ENCODE measurements at places on chromosomes 13 and 19.

- DNase-seq, result no peak
These were observed 19.9 kb upstream of the LGALS13 start for GRCh38 chr19:39582442-39582841.

DNA sequence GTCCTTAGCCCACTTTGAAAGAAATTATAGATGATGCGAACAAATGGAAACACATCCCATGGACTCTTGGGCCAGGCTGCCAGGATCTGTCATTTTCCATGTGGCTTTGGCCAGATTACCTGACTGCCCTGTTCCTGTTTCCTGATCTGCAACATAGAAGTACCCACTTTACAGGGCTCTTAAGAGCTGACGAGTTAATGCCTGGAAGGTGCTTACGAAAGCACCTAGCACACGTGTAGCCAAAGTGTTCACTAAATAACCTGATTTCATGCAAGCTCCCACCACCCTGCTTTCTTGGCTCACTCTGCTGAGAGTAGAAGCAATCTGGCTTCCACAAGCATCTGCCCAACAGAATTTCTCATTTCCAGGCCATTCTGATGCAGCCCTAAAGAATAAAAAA, 575.2 kb downstream of the MYO16 start:
- DNase-seq, result no peak

GRCh38 chr19:47813304-47813994, 8.3 kb upstream of the CRX start:
- peak; percentile 70 for DNase-seq

GRCh38 chr19:2083174-2083854, 12.8 kb downstream of the MOB3A start:
- no peak for DNase-seq

DNA sequence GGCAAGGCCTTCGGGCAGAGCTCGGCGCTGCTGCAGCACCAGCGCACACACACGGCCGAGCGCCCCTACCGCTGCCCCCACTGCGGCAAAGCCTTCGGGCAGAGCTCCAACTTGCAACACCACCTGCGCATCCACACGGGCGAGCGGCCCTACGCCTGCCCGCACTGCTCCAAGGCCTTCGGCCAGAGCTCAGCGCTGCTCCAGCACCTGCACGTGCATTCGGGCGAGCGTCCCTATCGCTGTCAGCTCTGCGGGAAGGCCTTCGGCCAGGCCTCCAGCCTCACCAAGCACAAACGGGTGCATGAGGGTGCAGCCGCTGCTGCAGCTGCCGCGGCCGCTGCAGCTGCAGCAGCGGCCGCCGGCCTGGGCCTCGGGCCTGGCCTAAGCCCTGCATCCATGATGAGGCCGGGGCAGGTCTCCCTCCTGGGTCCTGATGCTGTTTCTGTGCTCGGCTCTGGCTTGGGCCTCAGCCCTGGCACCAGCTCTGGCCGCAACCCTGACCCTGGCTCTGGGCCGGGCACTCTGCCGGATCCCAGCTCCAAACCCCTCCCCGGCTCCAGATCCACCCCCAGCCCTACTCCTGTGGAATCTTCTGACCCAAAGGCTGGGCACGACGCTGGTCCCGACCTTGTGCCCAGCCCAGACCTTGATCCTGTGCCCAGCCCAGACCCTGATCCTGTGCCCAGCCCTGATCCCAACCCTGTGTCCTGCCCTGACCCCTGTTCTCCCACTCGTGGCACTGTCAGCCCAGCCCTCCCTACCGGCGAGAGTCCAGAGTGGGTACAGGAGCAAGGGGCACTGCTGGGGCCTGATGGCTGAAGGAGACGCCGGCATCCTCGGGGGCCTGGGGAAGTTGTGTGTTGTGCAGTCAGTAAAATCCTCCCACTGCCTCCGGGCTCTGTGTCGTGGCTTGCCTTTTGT, 2.0 kb upstream of the MCOLN1 start:
- DNase-seq, result no peak

GRCh38 chr13:52760077-52760476, 20.5 kb upstream of the CNMD start:
- no peak for DNase-seq

DNA sequence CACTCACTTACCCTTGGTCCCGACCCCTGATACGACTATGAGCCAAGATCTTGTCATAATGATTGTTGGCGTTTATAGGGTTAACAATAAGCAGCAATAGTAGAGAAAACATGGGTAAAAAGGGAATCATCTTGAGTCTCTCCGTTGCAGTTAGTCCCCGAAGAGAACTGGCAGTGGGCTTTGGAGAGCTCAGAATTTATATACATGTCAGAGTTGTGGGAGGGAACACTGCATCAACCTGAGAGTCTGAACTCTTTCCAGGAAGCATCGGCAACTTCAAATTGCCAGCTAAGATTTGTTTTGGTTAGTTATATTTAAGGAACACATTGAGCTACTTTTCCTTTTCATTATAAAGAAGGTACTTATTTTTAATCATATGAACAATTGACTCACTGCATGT, at the start of gene POSTN:
Gene POSTN (minus strand): TSS at position 172 of the 400 bp plus-strand sequence. CDS start 42 bp downstream, at position 130.
- DNase-seq, result no peak

DNA sequence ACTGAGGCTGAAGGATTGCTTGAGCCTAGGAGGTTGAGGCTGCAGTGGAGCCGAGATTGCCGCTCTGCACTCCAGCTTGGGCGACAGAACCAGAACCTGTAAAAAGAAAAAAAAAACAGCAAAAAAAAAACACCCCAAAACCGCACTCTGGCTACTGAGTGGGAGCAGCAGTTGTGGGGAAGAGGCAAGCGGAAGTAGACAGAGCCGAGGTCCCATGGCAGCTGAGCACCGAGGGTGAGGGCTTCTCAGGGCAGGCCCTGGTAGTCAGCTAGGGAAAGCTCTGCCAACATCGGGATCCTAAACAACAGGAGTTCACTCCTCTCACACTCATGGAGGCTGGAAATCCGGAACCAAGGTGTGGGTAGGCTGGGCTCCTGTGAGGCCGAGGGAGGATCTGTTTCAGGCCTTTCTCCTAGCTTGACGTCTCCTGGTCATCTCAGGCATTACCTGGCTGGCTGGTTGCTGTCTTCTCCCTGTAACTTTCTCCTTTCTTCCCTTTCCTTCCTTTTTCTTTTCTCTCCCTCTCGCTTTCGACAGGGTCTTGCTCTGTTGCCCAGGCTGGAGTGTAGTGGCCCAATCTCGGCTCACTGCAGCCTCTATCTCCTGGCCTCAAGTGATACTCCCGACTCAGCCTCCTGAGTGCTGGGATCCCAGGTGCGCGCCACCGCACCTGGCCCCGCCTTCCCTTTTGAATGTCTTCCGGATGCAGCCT, 15.8 kb upstream of the LATS2 start:
- DNase-seq, result no peak

DNA sequence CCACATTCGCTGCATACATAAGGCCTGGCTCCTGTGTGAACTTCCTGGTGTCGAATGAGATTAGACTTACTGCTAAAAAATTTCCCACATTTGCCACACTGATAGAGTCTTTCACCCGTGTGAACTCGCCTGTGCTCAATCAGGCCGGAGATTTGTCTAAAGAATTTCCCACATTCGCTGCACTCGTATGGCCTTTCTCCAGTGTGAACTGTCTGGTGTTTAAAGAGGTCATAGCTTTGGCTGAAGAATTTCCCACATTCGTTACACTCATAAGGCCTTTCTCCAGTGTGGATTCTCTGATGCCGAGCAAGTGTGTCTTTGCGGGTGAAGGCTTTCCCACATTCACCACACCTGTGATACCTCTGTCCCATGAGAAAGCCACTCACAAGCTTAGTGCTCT, 6.5 kb downstream of the ZNF671 start:
- no peak for DNase-seq

- DNase-seq, result no peak
These were observed 10.3 kb upstream of the PAN3 start for GRCh38 chr13:28128030-28128429.

DNA sequence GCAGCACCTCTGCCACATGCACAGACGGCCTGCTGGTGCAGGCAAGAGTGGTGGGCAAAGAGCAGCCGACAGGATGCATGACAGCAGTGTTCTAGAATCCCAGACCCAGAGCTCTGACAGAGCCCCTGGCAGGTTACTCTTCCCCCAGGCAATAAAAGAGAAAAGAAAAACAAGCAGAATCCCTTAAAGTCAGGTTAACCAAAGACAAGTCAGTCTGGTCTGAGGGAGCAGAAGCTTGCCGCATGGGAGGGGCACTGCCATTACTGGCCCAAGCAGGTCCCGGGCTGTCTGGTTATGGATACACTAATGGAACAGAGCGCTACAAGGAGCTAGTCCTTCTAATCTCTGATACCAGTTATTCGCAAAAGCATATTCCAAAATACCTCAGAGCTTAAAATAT, 36.1 kb upstream of the DOCK9 start:
- DNase-seq, result no peak

DNA sequence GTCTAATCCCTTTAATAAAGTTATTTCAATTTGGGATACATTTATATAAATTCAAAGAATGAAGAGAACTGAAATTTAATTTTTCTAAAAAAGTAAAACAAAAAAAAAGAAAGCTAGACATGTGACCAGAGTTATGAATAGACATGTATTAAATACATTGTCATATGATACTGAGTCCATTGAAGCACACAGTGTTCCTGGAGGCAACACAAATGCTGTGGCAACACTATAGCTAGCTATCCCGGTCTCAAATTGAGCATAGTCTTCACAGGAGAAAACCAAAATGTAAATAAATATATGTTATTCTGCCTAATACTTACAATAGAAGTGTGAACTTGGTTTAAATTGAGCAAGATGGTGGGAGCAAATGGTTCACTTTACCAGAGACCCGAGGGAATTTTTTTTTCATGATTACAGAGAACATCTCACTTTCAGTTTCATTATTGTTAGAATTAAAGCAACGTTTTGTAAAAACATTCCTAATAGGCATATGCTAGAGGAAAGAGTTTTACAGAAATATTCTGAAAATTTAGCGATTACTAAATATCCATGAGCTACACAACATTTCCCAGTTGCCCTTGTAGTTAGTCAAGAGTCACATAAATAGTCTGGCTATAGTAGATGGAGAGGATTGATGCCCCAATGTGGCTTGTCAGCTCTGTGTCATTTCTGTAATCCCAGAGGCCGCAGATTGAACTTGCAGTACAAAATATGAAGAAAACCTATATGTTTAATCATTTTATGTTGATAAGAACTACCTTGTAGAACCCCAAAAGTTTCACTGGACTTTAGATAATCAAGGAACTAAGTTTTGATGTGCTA, 775.7 kb upstream of the SPRY2 start:
- DNase-seq, result no peak

DNA sequence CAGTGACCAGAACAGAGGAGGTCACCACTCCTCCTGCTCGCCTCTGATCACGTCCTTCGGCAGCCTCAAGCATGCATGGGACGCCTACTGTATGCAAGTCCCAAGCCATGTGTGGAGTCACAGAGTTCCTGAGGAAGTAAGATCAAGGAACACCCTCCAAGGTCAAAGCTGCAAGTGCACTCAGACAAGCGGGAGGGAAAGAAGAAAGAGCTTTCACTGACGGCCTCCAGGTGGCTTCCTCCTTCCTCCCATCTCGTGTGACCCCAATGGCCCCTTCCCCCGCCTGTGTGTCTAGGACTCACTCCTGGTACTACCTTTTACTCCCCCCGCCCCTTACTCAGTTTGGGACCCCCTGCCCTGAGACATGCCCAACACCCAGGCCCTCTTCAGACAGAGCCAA, 6.1 kb downstream of the HAUS8 start:
- no peak for DNase-seq

GRCh38 chr19:45508417-45508860, 1.2 kb downstream of the VASP start:
- peak; percentile 49 for DNase-seq

- no peak for DNase-seq
These were observed 34.4 kb upstream of the IGFL1 start for GRCh38 chr19:46195104-46195503.

DNA sequence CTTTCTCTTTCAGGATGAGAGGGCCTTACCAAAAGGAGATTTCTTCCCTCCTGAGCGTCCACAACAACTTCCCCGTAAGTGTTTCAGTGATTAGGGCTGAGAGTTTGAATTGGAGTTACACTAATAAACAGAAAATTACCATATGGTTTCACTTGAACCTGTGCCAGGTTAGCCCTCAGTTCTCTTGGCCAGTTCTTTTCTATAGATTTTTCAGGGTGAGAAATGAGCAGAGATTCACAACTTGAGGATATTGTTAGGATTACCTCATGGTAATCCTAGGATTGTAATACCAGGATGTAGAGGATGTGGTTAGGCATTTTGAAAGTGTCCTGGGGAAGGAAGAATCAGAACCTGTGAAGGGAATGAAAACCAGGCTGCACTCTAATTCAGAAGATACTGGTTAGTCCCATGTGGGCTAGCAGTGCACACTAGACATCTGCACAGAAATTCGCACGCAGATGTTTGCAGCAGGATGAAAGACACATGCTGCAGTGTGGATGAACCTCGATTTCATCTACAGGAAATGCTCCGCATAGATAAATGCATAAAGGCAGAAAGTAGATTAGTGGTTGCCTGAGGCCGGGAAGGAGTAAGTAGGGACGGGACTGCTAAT, 24.1 kb downstream of the HNRNPM start:
- DNase-seq, result no peak

DNA sequence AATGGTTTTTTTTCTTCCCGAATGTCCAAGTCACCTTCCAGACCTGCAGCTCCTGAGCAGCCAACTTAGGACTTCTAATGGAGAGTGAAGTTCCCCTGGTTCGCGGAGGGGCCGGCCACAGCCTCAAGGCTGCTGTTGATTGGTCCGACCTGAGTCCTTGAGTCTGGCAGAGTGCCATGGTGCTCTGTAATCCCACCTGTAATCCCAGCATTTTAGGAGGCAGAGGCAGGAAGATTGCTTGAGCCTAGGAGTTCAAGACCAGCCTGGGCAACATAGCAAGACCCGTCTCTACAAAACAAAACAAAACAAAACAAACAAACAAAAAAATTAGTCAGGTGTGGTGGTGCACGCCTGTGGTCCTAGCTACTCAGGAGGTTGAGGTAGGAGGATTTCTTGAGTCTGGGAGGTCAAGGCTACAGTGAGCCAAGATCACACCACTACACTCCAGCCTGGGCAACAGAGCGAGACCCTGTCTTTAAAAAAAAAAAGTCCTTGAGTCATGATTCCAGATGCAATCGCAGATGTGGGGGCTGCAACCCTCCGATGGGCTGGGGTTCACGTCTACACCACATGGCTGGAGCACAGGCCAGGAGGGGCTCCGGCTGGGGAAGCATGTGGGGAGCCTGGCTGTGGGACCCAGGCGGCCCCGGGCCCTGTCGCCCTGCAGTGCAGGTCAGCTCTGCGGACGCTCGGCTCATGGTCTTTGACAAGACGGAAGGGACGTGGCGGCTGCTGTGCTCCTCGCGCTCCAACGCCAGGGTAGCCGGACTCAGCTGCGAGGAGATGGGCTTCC, 17.7 kb downstream of the HPN start:
- DNase-seq, result no peak
